ENCODE measurements at places on chromosomes 3 and 15. TPM values are rescaled to one million over a fixed set of nuclear protein-coding genes. Genes with fewer than 3 reads are reported as not detected.

GRCh38 chr3:50166620-50167019, 11.5 kb downstream of the SEMA3F start:
- peak overlapping the region; percentile 26 for H3K27ac ChIP-seq
- no peak overlapping the region for H3K4me3 ChIP-seq
- H3K4me1 ChIP-seq: no peaks in the 10 kb centered on the region
- no peak for DNase-seq
- H3K36me3 ChIP-seq: no peaks in the 10 kb centered on the region

DNA sequence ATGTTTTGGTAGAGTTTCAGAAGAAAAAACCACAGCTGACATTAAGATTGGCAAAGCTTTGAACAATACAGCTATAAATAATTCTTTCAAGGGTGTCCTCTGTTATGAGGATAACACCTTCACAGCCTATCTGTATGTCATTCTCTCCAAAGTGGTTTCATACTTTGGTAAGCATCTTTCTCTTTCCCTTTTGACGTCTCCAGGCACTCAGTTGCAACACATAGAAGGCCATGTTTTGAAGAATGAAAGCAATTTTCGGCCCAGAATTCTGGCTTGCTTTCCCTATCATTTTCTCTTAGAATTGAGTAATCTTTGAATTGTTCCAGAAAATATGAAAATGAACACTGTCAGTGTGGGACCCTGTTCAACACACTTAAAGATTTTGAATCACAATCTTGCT, 200.0 kb upstream of the CBLB start:
- H3K27ac ChIP-seq: no peak overlapping the region
- no peaks in the 10 kb centered on the region for H3K27me3 ChIP-seq
- DNase-seq: no peak
- no peaks in the 10 kb centered on the region for H3K4me1 ChIP-seq
- no peak overlapping the region for H3K4me3 ChIP-seq

DNA sequence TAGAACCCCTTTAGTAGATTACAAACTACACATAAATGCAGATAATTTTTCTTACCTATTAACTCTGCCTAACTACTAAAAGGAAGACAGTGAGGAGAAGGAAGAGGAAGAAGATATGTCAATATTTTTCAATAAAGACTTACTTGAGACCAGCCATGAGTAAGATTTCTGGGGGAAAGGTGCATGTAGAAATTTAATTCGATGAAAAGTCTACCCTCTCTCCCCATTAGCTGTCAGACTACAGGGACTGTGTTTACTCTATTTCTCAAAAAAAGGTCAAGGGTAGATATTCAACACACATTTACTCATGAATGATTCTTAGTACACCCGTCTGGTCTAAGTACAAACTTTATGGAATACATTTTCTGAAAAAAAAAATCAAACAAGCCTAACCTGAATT, 6.8 kb downstream of the TSPAN3 start:
- H3K27me3 ChIP-seq: no peaks in the 10 kb centered on the region
- H3K4me1 ChIP-seq: peaks cover 57% of the 10 kb centered on the region
- H3K36me3 ChIP-seq: no peaks in the 10 kb centered on the region
- H3K27ac ChIP-seq: no peak overlapping the region
- H3K4me3 ChIP-seq: no peak overlapping the region
- no peak for DNase-seq

SLC28A2 gene
- total RNA-seq: 62.6 TPM

DNA sequence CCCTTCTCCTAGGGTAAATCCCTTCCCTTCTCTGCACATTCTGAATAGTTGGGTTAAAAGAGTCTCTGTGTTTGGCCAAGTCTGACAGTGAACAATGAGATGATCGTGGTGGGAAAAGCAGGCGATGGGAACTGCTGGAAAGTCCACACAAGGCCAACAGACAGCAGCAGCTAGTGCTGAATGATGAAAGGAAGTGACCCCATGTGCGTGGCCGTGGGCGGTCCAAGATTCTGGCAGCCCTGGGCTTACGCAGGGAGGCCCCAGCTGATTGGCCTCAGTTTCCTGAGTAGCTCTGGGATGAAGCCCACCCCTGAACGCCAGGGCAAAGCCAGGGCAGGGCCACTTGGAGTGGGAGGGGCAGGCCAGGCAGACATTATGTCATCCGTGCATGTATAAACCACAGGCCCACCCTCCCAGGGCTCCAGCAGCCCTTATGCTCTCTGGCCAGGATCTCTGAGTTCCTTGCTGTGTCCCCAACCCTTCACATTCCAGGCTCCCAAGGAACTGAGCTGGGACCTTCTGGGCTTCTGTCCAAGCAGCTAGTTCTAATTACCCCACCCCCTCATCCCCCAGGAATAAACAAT, 57.8 kb downstream of the CDC25A start:
- H3K27ac ChIP-seq: peak overlapping the region; percentile 74
- no peaks in the 10 kb centered on the region for H3K4me1 ChIP-seq
- DNase-seq: no peak
- no peaks in the 10 kb centered on the region for H3K27me3 ChIP-seq
- no peak overlapping the region for H3K4me3 ChIP-seq

TUSC2 gene
- 5.8 TPM for total RNA-seq

TUSC7 gene
- not detected for total RNA-seq

GRCh38 chr15:63484433-63485186, 19.8 kb upstream of the USP3 start:
- H3K4me1 ChIP-seq: peaks cover 19% of the 10 kb centered on the region
- no peak for DNase-seq
- H3K27ac ChIP-seq: no peak overlapping the region
- no peaks in the 10 kb centered on the region for H3K27me3 ChIP-seq
- H3K36me3 ChIP-seq: no peaks in the 10 kb centered on the region

PLAAT1 gene
- not detected for total RNA-seq

DNA sequence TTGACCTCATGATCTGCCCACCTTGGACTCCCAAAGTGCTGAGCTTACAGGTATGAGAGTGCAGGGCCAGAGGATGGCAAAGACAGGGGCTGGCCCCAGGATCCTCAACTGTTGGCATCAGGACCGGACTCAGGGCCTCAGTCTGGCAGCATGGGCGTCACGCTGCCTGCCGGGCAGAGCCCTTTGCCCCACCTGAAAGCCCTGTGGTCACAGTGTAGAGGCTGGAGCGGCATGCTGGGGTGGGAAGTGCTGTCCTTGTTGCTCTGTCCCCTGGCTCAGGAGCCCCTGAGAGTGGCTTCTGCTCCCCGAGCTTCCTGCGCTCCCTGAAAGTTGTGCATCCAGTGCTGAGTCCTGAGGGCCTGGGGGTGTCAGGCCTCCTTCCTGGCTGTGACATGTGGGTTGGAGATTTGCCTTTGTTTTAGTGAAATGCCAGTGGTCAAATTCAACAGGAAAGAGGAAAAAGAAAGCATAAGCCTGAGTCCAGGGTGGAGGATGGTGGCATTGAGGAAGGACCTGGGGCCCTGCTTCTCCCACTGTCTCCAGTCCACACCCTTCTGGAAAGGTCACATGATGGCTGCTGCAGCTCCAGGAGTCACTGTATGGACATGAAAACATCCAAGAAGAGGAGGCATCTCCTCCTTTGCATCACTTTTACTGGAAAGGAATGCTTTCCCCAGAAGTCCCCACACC, 147.2 kb downstream of the OR4M2 start:
- H3K4me3 ChIP-seq: no peak overlapping the region
- H3K27ac ChIP-seq: no peak overlapping the region
- no peaks in the 10 kb centered on the region for H3K27me3 ChIP-seq
- H3K36me3 ChIP-seq: no peaks in the 10 kb centered on the region

CYP1A2 gene
- not detected for total RNA-seq

GRCh38 chr15:31340047-31340446, 13.4 kb downstream of the KLF13 start:
- H3K27me3 ChIP-seq: no peaks in the 10 kb centered on the region
- no peak for DNase-seq
- H3K4me3 ChIP-seq: no peak overlapping the region

GRCh38 chr15:79307251-79307650, 3.7 kb upstream of the TMED3 start:
- DNase-seq: no peak
- H3K27ac ChIP-seq: no peak overlapping the region
- H3K4me1 ChIP-seq: peaks cover 10% of the 10 kb centered on the region
- H3K36me3 ChIP-seq: no peaks in the 10 kb centered on the region
- no peak overlapping the region for H3K4me3 ChIP-seq

BNIP2 gene
- 135 TPM for total RNA-seq

C3orf70 gene
- 4.1 TPM for total RNA-seq

BCL2A1 gene
- total RNA-seq: not detected

IL17RB gene
- total RNA-seq: 38.5 TPM

ZNF619 gene
- 5.1 TPM for total RNA-seq

DNA sequence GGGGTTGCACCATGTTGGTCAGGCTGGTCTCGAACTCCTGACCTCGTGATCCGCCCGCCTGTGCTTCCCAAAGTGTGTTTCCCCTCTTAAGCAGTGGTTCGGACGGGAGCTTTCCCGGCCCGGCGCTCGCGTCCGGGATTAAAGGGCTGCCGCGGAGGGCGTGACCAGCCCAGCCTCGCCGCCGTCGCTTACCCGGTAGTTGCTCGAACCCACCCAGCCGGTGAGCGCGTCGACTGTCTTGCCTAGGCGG, 513 bp downstream of the CLASP2 start:
- H3K4me3 ChIP-seq: peak overlapping the region; percentile 87
- H3K4me1 ChIP-seq: peaks cover 9% of the 10 kb centered on the region

GRCh38 chr3:127999509-128000106, 52.6 kb upstream of the SEC61A1 start:
- H3K27me3 ChIP-seq: no peaks in the 10 kb centered on the region
- no peak overlapping the region for H3K4me3 ChIP-seq
- no peaks in the 10 kb centered on the region for H3K36me3 ChIP-seq
- no peak overlapping the region for H3K27ac ChIP-seq

LYZL4 gene
- total RNA-seq: not detected

Data from Peyer's patch (tissue), 4 donors.